Adrenal gland (tissue), 19 donors: ENCODE measurements at places on chromosomes 2 and 18.

DNA sequence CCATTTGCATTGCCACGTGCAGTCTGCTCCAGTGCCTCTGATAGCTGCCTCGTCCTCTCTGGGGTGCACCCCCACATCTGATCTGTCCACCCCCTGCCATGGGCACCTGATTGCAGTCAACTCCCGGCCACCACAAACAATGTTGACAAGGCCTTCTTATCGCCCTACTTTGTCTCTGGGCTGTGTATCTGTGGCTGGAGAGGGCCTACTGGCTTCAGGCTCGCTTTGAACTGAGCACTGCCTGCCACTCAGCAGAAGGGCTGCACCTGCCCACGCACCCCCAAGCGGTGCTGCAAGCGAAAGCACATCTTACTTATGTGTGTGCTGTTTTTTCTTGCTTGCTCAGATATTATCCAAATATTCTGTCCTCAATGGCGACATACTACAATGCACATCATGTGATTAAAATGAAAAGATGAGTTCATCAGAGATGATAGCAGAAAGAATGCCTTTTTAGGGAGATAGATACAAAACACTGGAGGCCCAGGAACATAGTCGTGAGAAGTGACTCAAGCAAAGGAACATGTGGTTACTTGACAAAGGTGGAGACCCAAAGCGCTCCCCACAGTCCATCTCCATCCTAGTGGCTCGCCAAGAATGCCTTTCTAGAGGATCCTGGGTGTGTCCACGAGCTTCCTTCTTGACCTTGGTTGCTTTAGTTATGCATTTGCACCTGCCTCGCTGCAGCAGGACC, 28.8 kb downstream of the FBLN7 start:
- no peak for DNase-seq

- DNase-seq: no peak
These were observed 194.1 kb downstream of the KLHL29 start for GRCh38 chr2:23578964-23579671.

DNA sequence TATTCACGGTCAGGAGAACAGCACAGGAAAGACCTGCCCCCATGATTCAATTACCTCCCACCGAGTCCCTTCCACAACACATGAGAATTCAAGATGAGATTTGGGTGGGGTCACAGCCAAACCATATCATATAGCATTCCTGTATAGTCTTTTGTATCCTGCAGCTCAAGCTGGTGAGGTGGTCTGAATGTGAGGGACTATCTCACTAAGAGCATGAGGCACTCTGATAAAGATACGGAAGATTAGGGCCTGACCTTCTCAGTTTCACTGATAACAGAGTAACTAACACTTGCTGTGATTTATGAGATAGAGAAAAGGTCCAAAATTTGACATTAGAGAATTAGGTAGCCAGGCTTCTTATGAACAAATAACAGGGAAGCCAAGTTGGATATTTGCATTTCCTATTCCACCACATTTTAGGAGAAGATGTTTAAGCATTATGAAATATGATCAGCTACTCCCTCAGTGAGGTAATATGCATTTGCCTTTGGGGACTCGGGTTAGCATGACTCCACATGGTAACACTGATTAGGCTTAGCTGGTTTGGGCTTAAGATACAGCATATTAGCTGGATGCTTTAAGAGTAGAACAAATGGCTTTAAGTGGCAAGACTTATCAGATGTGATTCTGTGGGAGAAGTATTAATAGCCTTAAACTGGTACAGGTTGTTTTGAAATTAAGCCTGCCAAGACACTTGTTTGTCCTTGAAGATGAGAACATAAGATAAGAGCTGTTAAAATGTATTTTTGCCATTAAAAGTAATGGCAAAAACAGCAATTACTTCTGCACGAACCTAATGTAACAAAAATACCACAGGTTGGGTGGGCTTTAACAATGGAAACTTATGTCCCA, 106.9 kb upstream of the MSTN start:
- no peak for DNase-seq

GRCh38 chr2:18430996-18431748, 129.3 kb downstream of the RDH14 start:
- no peak for DNase-seq

GRCh38 chr2:29226375-29226774, 111.2 kb downstream of the CLIP4 start:
- DNase-seq: no peak

- DNase-seq: peak; percentile 47
These were observed 1.1 kb downstream of the MEMO1 start for GRCh38 chr2:32009516-32010256.

GRCh38 chr2:42843131-42843530, 50.7 kb upstream of the HAAO start:
- no peak for DNase-seq

- no peak for DNase-seq
These were observed 204.5 kb downstream of the SLC4A3 start for GRCh38 chr2:219831957-219832356.

- no peak for DNase-seq
These were observed 179.9 kb upstream of the SCN7A start for GRCh38 chr2:166673986-166674385.

GRCh38 chr18:50034029-50034428, 160.9 kb downstream of the MYO5B start:
- DNase-seq: no peak

DNA sequence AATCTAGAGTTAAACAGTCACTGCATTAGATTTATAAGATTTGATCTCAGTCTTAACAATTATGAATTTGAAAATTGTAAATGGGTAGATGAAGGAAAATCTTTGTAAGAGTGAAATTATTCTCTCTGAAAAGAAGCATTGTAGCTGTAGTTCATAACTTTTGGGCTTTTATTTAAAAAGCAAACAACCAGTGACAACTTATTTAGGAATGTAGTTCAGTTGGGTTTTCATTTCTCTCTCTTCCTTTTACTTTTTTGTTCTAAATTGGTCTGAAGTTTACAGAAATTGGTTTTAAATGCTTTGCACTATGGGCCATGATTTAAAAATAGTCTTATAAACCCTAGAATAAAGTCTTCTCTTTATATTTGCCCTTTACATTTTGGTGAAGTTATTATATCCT, 296.6 kb downstream of the GULP1 start:
- no peak for DNase-seq

DNA sequence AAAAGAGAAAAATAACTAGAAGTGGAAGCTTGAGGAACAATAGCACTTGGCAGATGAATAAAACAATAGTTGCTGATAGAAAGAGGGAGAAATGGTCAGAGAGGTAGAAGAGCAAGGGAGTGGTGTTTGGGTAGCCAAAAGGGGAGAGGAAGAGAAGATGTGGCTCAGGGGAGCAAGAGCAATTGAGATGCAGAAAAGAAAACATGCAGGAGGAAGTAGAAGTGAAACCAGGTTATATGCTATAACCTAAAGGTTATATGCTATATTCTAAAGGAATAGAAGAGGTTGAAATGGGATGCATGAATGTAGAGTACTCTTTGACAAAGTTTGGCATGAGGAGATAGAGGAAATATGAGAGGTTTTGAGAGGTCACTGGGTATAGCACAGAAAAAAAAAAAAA, 759.5 kb downstream of the SATB2 start:
- no peak for DNase-seq

- DNase-seq: no peak
These were observed 39.1 kb downstream of the SP100 start for GRCh38 chr2:230455005-230455684.

DNA sequence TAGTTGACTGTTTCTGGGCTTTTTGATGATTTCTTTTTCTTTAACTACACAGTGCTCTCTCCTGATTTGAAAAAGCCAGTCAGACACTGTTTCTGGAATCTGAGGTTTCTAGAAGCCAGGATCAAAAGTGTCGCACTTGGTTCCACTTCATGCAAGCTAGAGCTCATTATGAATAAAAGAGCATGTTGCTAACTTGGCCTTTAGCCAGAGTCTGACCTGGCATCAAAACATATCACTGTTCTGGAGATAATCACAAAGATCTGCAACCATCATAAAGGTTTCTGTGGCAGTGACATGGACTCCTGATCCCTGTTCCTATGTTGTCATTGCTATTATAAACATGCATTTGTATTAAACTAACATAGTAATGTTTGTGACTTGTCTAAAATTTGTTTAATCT, 76.1 kb upstream of the MAPRE2 start:
- DNase-seq: no peak

DNA sequence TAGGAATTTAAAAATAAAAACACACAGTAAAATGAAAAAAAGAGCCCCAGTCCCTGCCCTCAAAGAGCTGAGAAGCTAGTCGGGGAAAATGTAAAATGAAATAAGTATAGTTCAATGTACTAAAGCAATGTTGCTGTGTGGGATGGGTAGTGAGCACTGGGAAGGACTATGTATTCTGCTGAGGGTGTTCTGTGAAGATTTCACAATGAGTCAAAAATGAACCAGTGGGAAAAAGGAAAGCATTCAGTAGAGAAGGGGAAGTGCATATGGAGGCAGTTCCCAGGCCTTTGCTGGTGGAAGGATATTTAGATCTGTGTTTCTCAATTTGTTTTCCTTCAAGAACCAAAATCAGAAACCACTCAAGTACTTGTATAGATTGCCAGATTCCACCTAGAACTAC, 1094.7 kb upstream of the KLHL29 start:
- no peak for DNase-seq

DNA sequence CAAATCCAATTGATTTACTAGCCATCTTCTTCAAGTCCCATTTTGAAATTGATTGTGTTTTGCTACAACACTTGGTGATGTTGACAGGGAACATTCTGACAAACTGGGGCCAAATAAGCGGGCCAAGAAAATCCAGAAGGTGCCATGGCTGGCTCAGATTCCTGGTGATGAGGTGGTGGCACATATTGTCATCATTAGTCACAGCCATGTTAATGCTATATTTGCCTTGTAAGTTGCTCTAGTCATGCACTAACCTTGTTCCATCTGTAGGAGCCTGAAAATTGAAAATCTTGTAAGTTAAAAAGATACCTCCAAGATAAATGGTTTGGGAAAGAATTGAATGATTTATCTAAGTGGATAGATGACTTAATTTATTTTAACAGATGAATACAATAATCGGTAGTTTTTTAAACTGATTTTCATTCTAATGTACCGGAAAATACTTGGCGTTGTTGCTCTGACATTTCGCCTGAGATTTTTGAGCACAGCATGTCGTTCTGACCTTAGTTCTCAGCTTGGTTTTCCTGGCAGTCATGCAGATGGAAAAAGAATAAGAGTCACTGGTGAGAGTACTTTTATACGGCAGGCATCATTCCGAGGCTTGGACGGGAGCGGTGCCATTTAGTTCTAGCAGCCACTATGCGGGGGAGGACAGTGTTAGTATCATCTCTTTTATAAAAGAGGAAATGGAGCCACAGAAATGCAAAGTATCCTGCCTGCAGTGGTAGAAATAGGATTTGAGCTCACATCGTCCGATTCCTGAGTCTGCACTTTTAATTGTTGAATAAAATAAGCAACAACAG, 133.9 kb downstream of the ZNF532 start:
- DNase-seq: peak; percentile 49

DNA sequence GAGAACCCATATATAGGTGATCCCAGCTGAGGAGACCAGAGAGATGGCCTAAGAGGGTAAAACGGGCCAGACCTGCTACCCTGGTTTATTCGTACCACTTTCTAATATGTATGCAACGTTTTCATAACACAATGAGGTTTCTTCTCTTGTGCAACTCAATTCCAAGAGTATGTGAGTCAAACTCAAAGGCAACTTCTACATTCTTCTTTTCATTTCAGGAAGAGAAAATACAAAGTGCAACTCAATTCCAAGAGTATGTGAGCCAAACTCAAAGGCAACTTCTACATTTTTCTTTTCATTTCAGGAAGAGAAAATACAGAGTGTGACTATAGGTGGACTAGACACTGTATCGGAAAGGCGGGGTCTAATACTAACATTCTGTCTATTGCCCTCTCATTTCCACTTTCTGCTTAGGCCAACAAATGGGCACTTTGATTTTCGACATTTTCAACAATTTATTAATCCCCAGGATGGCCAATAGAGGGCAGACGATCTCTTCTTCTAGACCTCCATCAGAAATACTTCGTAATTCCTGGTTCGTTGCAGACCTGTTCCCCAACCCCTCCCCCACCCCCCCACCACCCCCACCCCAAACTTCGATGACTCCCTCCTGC, 3.7 kb upstream of the CRIM1 start:
- peak; percentile 34 for DNase-seq

DNA sequence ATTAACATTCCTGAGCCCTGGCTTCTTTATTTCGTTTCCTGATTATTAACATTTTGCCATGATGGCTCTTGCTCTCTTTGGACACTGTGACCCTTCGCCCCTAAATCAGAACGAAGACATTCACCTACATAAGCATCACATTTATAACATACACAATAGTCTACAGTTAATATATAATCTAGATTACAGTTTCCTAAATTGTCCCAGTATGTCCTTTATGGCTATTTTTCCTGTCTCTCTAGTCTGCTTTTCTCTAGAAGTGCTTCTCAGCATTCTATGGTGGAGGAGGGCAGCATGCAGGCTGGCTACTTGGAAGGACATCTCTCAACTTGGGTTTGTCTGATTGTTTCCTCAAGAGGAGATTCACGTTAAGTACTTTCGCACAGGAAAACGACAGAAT, 49.9 kb downstream of the FAM210A start:
- no peak for DNase-seq
